ENCODE measurements at places on chromosomes 12 and 14.

DNA sequence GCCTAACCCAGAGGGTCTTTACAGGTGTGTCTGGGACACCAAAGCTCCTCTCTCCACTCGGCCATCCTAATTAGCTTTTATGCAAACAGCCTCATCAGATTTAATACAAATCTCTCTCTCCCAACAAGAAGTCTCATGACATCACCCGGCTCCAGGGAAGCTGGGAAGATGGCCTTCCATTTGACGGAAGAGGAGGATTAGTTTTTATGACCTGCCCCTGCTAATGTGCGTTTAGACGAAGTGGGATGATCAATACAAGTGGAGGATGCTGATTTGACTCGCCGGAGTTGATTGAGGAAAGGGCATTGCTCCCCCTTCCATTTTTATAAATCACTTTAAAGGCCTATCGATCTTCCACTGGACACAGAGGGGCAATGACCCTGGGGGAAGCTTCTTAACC is 239.2 kb downstream of the BCL11B start:
- DNase-seq, result no peak

- no peak for DNase-seq
Measured at GRCh38 chr14:19993438-19993837, 8.5 kb upstream of the OR4Q2 start.

DNA sequence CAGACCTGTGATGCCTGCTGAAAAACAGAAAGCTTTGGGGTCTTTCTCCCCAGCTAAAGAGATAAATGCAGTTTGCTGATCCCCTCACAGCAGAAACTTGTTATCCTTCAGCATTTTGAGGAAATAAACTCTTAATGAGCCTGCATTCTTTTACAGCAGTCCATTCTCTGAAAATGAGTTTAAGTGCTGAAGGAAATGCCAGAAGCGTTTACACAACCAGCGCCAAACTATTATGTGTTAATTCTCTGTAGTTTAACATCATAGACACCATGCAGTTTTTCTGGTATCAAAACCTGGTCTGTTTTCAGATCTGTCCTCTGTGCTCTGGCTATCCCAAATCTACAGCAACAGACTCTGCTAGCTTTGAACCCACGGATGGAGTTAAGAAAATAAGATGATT is 291.3 kb downstream of the NPAS3 start:
- DNase-seq, result no peak

DNA sequence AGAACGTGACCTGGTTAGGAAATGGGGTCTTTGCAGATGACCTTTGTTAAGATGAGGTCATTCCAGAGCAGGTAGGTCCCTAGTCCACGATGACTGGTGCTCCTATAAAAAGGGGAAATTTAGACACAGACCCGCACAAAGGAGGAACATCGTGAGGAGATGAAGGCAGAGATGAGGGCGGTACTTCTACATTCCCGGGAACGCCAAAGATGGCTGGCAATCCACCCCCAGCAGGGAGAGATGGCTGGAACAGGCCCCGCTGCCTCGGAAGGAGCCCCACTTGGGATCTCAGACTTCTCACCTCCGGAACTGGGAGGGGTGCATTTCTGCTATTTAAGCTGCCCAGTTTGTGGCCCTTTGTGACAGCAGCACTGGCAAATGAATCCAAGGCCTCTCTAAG is 85.0 kb downstream of the ITPK1 start:
- DNase-seq, result no peak

GRCh38 chr14:68817506-68818212 is 24.8 kb upstream of the ZFP36L1 start:
- DNase-seq, result no peak

GRCh38 chr12:5921966-5922899 is 22.8 kb downstream of the ANO2 start:
- DNase-seq, result no peak

GRCh38 chr14:39554576-39554975 is 122.3 kb upstream of the FBXO33 start:
- DNase-seq, result no peak

DNA sequence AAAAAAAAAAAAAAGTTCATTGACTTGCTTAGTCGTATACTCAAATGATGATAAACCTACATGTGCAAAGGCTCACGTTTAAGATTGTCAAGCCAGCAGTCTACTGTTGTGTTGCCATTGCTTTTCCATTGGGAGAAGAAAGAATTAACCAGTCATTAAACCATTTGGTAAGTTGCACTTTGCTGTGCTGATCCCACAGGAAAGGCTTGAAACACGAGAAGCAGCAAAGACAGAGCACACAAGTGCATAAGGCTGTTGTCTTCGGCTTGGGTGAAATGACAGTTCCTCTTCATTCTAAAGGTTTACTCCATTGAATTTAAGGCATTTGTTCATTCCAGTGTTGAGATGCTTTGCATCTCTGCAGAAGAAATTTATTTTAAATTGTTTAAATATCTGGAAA is 50.1 kb downstream of the ZC3H14 start:
- no peak for DNase-seq

GRCh38 chr14:73744874-73745529 is 30.8 kb upstream of the PNMA1 start:
- DNase-seq, result no peak

GRCh38 chr12:110105159-110105558 is 19.0 kb upstream of the IFT81 start:
- DNase-seq, result no peak

DNA sequence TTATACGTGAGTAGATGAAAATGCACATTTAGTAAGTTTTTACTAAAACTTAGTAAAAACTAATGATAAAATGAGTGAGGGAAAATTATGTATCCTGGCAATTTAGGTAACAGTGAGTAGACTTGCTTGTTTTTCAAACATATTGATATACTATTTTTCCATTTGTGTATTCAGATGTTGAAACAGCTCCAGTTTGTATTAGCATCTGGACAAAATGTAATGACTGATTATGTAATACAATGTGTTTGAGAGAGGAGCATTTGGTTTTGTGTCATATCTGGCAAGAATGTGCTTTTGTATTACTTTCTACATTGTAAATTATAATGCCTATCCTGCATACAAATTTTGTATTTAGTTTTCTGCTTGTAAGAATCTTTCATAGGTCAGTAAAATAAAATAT is 5.6 kb downstream of the CNOT2 start:
- no peak for DNase-seq

DNA sequence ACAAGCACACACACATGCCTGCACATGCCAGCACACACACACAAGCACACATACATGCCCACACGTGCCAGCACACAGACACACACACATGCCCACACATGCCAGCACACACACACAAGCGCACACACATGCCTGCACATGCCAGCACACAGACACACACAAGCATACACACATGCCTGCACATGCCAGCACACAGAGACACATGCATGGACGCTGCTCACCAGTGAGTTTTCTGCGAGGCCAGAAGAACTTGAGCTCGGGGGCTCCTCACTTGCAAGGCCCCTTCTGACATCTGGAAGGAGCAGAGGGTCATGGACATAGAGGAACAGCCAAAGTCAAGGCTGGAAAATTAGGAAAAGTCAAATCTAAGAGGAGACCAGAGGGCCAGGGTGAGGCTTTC is 61.2 kb upstream of the BCL11B start:
- DNase-seq, result no peak

DNA sequence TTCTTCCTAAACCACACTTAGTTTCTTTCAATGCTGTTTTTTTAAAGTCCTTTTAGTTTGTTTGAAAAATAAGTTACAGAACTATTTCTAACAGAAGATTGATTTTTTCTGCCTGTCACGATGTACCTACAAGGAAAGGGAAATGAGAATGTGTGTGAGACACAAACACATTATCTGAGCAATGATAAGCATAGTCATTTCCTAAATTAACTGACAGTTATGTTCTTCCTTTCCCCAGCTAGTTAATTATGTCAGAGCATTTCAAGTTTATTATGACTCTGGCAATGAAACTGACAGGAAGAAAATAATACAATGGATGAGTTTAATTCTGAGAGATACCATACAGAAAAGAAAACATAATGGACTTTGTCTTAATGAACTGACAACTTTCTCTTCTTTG is 21.3 kb upstream of the LDHB start:
- no peak for DNase-seq

DNA sequence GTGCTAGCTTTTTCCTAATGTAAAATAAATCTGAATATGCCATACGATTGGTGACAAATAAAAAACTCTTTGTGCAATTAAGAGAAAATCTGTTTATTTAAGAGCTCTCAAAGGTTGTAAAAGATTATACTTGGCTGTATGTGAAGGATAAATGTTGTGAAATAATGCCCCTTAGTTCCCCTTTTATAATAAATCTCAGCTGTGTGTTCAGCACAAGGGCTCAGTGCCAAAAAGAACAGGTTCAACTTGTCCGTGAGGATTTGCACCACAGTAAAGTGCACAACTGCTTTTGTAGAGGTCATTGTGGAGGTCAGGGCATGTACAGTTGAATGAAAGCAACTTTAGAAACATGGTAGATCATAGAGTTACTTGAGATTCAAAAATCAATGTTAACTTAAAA is 118.6 kb downstream of the TRMT5 start:
- no peak for DNase-seq

GRCh38 chr14:35050652-35051051 is 4.6 kb downstream of the FAM177A1 start:
- peak; percentile 41 for DNase-seq

- DNase-seq, result no peak
Measured at GRCh38 chr12:45166056-45166455, 49.8 kb upstream of the ANO6 start.

- no peak for DNase-seq
Measured at GRCh38 chr14:28407996-28408395, 358.6 kb upstream of the FOXG1 start.

- no peak for DNase-seq
Measured at GRCh38 chr12:120039711-120040110, 50.7 kb downstream of the BICDL1 start.

DNA sequence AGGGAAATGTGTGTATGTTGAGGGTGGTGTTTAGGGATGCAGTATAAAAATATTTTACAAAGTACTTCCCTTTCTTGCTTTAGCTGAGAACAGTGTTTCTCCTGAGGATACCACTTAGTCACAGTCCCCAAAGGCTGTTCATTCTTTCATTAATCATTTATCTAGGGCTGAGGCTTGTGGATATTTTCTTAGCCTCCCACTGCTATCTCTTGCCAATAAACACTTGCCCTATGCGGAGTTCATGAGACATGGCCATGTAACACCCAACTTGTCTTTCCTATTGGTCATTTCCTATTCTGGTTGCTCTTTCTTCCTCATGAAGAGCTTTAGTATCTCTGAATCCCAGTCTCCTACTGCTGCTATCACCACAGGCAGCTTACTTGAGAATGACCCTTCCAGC is 75.1 kb downstream of the ETNK1 start:
- DNase-seq, result no peak

GRCh38 chr14:99278836-99279235 is 6.8 kb upstream of the BCL11B start:
- no peak for DNase-seq

- no peak for DNase-seq
Measured at GRCh38 chr14:26261368-26262122, 336.3 kb downstream of the NOVA1 start.

GRCh38 chr14:30678926-30679431 is 56.9 kb downstream of the SCFD1 start:
- no peak for DNase-seq

- no peak for DNase-seq
Measured at GRCh38 chr12:32365473-32366064, 33.8 kb upstream of the FGD4 start.

DNA sequence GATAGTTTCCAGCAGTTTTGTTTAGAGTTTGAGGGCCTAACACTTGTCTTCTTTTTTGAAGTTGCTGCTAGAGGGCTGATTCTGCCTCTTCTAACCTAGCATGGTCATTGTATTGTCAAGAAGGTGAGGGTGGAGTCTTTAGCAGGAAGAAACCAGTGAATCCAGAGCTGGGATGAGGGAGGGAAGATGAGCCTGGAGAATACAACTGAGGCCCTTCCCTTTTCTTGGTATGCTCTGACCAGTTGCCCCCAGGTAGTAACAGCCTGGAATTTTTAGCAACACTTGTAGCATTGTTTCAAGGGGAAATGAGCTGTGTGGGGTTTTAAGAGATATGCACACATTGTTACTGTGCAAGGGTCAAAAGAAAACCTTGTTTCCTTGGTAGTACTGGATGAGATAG is 9.0 kb downstream of the FLVCR2 start:
- no peak for DNase-seq

DNA sequence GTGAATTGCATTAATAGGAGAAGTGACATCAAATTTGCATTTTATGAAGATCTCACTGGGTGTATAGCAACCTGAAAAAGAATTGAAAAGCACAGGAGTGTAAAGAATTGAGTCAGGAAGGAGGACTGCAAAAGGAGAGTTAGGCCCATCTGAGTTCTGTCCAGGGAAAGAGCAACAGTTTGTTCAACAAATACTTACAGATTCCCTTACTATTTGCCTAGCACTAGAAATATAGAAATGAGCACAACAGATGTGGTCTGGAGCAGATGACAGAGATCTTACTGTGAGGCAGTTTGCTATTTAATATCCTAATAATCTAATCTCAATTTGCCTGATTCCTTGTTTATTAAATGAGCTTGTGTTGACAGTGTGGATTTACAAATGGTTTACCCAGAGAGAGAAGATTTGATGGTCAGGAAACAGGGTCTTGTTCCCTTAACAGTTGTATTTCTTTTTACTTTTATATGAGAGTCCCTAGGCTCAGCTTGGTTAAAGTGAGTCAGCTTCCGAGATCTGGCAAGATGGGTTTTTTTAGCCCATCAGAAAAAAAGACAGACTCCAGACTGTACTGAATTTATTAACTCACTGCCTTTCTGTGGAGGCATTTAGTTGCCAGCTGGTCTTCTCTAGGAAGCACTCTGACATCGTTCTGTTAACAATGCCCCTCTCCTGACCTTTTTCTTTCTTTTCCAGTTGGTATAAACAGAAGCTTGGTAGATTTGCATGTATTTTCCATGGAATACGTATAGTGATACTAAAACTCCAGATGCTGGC is 229.7 kb downstream of the TTC6 start:
- no peak for DNase-seq

DNA sequence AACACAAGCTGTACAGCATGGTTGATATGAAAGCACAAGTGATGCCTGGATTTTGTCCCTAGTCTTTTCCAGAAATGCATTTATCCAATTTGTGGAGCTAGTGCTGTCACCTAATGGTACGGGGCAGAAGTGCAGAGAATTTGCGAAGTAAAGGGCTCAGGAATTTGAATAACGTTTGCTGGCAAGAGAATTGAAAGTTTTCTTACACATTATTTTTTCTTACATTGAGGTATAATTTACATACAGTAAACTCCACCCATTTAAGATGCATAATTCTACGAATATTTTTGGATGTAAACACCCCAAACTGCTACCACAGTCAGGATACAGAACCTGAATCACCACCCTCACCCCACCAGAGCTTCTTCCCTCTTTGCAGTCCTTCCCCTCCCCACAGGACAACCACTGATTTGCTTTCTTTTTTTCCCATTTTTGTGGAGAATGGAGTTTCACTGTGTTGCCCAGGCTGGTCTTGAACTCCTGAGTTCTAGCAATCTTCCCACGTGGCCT is 3.5 kb downstream of the AICDA start:
- DNase-seq, result no peak

DNA sequence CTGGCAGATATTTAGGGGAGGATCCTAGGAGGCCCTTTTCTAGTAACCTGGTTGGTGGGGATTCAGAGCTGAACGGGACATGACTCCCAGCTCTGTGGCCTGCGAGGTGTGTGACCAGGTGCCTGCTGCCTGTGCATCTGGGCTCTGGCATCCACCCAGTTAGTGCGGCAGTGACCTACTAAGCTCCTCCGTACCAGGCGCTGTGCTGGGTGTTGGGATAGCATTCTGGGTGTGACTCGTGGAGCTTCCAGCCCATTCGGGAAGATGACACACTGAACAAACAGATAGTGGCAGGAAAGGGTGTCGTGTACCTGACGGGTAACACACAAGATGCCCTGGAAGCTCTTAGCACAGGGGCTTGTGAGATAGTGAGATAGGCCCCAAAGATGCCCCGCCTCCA is 80.9 kb downstream of the ACACB start:
- DNase-seq, result no peak
